ENCODE measurements at places on chromosomes 5 and 9.
A peak's percentile ranks its signal among the peaks of the same experiment; 100 is the strongest.

DNA sequence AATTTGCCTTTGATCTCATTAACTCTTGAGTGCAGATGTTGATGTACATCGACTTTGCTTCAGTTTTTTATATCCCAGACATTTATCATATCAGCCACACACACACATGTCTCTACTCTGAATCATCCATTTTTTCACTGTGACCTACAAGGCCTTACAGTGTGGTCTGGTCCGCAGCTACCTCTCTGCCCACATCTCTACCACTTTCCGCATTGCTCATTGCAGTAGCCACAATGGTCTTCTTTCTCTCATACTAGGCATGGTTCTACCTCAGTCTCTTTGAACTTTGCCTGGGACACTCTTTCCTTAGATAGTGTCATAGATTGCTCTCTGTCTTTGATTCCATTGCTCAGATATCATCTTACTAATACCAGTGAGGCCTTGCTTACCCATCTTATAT lies 87.9 kb upstream of the FSD1L start:
- DNase-seq: no peak

- DNase-seq: no peak
These were observed 29.6 kb downstream of the PTTG1 start for GRCh38 chr5:160451281-160451680.

DNA sequence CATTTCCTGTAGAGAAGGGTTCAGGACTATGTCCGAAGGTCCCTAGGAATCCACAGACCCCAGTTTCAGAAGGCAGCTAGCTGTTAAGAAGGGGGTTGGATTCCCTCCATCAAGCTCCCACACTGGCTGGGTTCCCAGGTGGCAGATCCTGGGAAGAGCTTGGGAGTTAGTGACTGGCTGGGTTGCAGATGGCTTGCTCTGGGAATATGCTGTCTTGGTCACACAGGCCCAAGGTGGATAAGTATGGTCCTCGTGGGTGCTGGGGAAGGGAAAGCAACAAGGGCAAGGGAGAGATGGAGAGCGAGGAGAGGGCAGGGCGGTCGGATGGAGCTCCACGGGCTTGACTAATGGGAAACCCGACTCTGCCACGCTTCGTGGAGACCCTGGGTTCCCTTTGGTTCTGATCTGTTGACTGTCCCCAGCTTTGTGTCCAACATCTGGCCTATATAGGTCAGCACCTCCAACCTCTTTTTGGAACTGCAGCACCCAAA lies 17.4 kb downstream of the SH3PXD2B start:
- no peak for DNase-seq

DNA sequence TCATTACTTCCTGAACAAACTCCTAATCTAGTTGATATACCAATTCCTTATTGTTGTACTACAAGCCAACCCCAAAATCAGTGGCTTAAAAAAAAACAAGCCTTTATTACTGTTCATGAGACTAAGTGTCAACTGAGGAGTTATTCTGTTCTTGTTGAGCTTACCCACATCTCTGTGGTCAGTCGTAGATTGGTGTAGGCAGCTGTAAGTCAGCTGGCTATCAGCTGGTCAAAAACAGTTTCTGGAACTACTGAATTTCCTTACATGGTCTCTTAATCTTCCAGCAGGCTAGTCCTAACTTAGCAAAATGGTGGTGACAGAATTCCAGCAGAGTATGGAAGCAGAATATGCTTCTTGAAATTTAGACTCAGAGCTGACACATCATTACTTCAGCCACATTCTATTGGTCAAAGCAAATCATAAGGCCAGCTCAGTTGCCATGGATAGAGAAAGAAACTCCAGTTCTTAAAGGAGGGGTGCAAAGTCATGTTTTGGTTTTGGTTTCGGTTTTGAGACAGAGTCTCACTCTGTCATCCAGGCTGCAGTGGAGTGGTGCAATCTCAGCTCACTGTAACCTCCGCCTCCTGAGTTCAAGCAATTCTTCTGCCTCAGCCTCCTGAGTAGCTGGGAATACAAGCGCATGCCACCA lies 386.1 kb upstream of the MPDZ start:
- no peak for DNase-seq

DNA sequence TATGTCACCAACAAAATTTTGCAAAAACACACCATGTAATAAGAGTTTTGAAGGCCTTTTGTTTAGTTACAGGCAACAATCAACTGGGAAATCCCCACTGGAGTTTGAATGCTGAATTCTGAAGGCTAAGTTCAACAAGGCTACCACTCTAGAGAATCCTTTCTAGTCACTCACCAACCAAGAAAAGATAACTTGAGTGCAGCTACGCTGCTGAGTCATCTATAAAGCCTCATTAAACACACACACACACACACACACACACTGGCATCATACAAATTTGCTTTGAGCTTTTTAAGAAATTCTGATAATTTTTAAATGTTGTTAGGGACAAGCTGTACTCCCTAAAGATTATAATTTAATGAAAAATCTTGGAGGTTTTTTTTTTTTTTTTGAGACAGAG lies 219.6 kb downstream of the DENND1A start:
- DNase-seq: no peak

GRCh38 chr9:132673355-132673754 lies 3.1 kb downstream of the GTF3C4 start:
- DNase-seq: peak; percentile 29

DNA sequence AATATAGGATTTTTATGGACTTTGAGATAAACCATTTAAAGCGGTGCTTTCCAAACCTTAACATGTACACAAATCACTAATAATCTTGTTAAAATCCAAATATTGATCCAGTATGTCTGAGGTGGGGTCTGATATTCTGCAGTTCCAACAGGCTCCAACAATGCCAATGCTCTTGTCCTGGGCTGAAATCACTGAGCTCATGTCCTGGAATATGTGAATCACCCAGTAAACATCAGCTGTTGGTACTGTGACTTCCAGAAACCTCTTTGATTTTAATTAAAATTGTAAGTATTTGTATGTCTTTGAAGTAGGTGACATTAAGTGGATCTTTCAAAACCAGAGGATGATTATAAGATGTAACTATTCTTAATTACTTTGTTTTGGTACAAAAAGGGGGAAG lies 52.8 kb upstream of the CAST start:
- no peak for DNase-seq

GRCh38 chr5:75668977-75669689 lies 48.1 kb downstream of the POC5 start:
- peak; percentile 71 for DNase-seq

- DNase-seq: no peak
These were observed 50.9 kb downstream of the PRUNE2 start for GRCh38 chr9:76855015-76855414.

DNA sequence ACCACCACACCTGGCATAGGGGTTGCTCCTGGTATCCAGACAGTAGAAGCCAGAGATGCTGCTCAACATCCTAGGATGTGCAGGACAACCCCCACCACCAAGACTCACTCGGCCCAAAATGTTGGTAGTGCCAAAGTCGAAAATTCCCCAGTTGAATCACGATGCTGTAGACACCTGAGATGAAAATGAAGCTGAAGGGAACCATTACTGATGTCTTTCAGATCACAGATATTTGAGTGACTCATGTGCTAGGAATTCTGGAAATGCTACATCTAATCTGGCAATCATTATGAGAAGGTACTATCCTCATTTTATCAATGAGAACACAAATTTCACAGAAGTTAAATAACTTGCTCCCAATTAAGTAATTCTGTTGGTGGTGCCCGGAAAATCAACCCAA lies 21.0 kb upstream of the UBE2QL1 start:
- DNase-seq: no peak

DNA sequence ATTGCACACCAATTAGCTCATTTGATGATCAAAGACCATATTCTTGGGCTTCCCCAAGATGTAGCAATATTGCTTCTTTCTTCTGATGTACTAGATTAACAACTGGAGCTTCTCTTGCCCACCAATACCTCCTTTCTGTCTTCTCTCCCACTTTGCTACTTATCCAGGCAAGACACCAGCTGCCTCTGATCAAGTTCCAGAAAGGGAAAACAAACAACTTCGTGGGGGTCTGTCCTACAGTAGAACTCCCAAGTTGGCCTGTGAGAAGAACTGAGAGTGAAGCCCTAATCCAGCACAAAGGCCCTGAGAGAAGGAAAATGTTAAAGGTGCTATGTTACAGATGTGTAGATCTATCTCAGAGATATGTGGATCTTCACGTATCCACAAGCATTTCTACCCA lies 44.9 kb downstream of the ADAMTS12 start:
- DNase-seq: no peak

DNA sequence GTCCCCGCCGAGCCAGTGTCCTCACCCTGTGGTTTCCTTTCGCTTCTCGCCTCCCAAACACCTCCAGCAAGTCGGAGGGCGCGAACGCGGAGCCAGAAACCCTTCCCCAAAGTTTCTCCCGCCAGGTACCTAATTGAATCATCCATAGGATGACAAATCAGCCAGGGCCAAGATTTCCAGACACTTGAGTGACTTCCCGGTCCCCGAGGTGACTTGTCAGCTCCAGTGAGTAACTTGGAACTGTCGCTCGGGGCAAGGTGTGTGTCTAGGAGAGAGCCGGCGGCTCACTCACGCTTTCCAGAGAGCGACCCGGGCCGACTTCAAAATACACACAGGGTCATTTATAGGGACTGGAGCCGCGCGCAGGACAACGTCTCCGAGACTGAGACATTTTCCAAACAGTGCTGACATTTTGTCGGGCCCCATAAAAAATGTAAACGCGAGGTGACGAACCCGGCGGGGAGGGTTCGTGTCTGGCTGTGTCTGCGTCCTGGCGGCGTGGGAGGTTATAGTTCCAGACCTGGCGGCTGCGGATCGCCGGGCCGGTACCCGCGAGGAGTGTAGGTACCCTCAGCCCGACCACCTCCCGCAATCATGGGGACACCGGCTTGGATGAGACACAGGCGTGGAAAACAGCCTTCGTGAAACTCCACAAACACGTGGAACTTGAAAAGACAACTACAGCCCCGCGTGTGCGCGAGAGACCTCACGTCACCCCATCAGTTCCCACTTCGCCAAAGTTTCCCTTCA lies 1.4 kb downstream of the GLIS3 start:
- no peak for DNase-seq

- DNase-seq: no peak
These were observed 9.7 kb downstream of the RASA1 start for GRCh38 chr5:87277279-87277835.

- no peak for DNase-seq
These were observed 76.7 kb upstream of the CHD1 start for GRCh38 chr5:99005506-99005905.

DNA sequence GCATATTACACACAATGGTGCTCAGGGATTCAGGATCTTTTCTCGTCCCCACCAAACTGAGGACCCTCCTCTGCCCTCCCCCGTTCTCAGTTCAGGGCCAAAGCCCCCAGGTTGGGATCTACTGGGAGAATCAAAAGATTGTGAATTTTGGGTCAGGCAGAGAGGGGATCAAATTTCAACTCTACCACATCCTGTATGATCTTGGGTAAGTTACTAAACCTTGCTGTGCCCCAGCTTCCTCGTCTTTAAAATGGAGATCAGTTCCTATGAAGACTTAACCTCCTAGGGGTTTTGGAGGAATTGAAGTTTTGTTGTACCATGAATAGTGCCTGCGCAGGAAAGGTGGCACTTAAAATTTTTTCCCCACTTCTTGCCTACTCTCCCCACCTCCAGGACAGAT lies 62.4 kb downstream of the RAI14 start:
- DNase-seq: no peak

DNA sequence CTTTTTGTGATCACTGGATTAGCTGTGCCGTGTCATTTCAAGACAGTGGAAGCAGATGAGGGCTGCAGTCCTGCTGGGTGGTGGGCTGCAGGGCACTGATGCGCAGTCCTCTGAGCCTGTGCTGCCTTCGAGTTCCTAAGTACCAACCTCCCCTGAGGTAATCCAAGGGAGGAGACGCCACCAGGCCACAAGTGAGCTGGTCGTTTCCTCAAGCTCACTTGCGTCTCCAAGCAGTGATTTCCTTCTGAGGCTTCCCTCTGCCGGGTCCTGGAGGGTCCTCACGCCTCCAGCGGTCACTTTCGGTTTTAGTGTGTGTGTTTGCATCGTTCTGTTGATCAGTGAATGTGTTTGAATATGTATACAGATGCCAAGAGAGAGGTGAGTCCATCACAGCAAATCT lies 115.7 kb downstream of the TRIO start:
- DNase-seq: no peak

DNA sequence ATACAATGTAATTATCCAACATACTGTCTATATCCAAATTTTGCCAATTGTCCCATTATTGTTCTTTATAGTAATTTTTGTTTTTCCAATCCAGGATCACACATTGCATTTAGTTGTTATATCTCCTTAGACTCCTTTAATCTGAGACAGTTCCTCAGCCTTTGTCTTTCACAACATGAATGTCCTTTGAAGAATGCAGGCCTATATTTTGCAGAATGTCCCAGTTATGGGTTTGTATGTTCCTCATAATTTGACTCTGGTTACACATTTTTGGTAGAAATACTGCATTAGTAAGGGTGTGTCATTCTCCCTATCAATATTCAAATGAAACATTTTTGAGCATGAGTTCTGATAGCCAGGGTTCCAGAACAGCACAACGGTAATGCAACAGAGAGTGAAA lies 6.7 kb downstream of the CD180 start:
- DNase-seq: no peak

GRCh38 chr5:153865016-153865415 lies 173.7 kb downstream of the FAM114A2 start:
- DNase-seq: no peak

- no peak for DNase-seq
These were observed 272.7 kb downstream of the CD180 start for GRCh38 chr5:66923922-66924321.

DNA sequence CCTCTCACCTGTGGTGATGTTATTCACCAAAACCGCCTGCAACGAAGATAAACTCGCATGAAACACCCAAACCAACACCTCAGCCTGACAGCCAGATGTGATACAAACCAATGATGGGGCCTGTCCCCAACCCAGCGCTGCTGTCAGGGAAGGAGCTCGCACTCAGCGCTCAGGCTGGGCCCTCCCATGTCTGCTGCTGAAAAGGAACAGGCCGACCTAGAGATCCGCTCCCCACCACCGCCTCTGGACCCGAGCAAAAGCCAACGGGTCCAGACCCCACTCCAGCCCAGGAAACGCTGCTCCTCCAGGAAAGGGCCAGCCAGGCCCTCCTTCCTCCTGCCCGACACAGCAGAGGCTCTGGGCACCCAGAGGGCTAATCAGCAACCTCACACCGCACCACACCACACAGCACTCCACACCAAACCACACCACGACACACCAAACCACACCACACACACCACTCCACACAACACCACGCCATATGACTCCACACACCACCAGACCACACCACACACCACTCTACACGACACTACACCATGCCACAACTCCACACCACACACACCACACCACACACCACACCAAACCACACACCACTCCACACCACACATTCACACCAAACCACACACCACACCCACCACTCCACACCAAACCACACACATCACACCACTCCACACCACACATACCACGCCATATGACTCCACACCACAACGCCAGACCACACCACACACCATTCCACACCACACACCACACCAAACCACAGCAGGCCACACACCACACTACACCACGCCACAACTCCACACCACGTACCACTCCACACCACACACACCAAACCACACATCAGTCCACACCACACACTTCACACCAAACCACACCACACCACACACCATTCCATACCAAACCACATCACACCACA lies 46.5 kb downstream of the GOLM1 start:
- DNase-seq: no peak
